Gastroesophageal sphincter (tissue), 4 donors: ENCODE measurements at places on chromosomes 2 and 18.

DNA sequence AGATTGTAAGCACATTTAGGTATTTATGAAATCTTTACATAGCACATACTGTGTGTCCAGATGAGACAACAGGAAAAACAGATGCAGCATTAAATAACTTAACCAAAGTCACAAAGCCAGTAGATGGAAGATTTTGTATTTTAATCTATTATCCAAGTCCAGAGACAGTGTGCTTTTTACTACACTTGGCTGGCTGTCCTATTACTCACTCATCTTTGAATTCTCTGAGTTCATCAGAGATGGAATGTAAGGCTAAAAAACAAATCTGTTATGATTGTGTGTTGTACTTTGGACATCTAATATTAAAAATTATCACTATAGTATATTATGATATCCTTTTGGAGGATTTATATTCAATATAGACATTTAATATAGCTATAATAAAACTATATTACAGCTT lies 1189.4 kb downstream of the DSC3 start:
- no peak for ATAC-seq
- H3K4me1 ChIP-seq, result no peaks in the 10 kb centered on the region
- no peak overlapping the region for H3K4me3 ChIP-seq
- H3K27me3 ChIP-seq, result no peaks in the 10 kb centered on the region
- H3K27ac ChIP-seq, result no peak overlapping the region

DNA sequence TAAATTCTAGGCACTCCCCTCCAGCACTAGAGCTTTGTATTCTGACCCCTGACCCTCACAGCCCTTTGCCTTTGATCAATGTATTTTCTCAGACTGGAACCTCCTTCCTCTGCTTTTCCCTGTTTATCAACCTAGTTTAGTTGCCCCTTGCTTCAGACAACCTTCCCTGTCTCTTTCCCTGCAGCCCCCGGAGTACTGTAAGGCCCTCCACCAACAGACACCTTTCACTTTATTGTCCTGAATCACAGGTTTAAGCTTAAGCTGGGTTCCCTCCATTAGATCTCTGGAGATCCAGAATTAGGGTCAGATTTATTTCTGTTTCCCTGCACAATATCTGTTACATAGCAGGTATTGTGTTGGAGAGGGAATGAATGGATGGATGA lies 140.2 kb downstream of the DDX1 start:
- no peak overlapping the region for H3K4me3 ChIP-seq
- no peaks in the 10 kb centered on the region for H3K27me3 ChIP-seq
- no peak overlapping the region for H3K27ac ChIP-seq
- no peaks in the 10 kb centered on the region for H3K4me1 ChIP-seq

DNA sequence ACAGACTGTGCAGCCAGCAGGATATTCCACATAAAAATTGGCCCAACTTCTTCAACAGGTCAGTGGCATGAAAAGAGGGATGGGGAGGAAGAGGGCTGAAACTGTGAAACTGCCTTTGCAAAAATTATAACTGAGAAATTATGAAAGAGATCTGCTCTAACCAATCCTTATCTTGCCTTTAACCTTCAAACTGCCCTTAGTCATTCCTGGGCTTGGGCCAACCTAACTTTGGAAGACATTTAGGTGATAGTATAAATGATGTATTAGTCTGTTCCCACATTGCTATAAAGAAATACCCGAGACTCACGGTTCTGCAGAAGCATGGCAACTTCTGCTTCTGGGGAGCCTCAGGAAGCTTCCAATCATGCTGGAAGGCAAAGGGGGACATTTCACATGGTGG lies 74.5 kb downstream of the RPL31 start:
- H3K27ac ChIP-seq, result no peak overlapping the region
- no peak overlapping the region for H3K4me3 ChIP-seq
- no peaks in the 10 kb centered on the region for H3K4me1 ChIP-seq
- H3K36me3 ChIP-seq, result no peaks in the 10 kb centered on the region

DNA sequence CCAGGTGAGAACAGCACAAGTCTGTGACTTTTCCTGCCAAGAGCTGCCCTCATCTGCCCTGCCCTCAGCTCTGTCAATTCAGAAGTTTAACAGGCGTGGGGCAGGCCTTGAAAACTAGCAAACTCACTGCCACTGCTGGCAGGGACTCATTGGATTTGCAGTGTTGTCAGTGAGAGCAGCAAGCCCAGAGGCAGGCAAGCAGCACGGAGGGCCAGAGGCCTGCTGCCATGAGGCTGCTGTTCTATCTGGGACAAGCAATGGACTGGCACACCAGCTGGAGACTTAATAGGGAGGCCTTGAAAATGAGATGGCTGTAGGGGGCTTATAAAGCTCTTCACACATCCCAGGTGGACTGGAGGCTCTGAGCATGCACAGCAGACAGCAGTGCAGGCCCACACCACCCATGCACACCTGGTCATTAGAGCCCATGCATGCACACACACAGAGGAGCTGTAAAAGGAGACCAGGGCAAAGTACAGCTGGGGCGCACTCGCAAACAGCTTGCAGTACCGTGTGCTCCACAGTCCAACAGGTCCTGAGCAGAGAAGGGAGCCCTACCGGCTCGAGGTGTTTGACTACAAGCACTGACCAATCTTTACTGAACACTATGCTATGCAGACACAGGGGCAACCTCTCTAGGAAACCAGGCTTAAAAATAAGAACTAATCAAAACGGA lies 28.7 kb downstream of the MGAT4A start:
- peak; percentile 26 for ATAC-seq
- no peaks in the 10 kb centered on the region for H3K36me3 ChIP-seq
- H3K4me1 ChIP-seq, result peaks cover 13% of the 10 kb centered on the region
- peak overlapping the region; percentile 3 for H3K4me3 ChIP-seq

DNA sequence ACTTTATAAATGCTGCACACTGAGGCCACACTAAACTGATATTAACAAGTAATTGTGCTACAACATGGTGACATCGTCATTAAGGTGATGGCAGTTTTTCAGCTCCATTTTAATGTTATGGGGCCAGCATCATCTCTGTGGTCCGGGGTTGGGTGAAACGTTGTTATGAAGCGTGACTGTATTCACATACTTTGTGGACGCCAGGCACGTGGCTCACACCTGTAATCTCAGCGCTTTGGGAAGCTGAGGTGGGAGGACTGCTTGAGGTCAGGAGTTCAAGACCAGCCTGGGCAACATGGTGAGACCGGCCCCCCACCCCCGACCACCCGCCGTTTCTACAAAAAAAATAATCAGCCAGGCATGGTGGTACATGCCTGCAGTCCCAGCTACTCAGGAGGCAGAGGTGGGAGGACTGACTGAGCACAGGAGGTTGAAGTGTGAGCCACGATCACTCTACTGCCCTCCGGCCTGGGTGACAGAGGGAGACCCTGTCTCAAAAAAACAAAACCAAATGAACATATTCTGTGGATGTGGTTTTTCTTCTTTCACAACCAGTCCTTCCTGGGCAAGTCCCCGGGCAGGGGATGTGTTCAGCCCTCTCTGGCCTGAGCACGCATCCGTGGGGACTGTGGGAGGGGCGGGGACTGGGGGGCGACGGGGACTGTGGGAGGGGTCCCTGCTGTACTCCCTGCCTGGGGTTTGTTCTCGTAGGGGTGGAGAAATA lies 12.9 kb upstream of the GAL3ST2 start:
- H3K4me1 ChIP-seq, result no peaks in the 10 kb centered on the region
- H3K36me3 ChIP-seq, result peaks cover 71% of the 10 kb centered on the region
- no peak for ATAC-seq
- no peak overlapping the region for H3K27ac ChIP-seq
- no peak overlapping the region for H3K4me3 ChIP-seq

GRCh38 chr18:50135903-50136302 lies 59.0 kb downstream of the MYO5B start:
- peaks cover 11% of the 10 kb centered on the region for H3K27me3 ChIP-seq
- no peak overlapping the region for H3K4me3 ChIP-seq
- no peaks in the 10 kb centered on the region for H3K4me1 ChIP-seq
- ATAC-seq, result no peak
- H3K27ac ChIP-seq, result no peak overlapping the region

- H3K36me3 ChIP-seq, result no peaks in the 10 kb centered on the region
- H3K27me3 ChIP-seq, result no peaks in the 10 kb centered on the region
- H3K4me3 ChIP-seq, result no peak overlapping the region
- peaks cover 8% of the 10 kb centered on the region for H3K4me1 ChIP-seq
- no peak for ATAC-seq
These were observed 16.2 kb downstream of the ATF2 start for GRCh38 chr2:175151791-175152190.

- H3K27me3 ChIP-seq, result peaks cover 88% of the 10 kb centered on the region
- H3K4me1 ChIP-seq, result peaks cover 8% of the 10 kb centered on the region
- ATAC-seq, result no peak
- no peaks in the 10 kb centered on the region for H3K36me3 ChIP-seq
These were observed 166.9 kb downstream of the MSH2 start for GRCh38 chr2:47569658-47570475.

DNA sequence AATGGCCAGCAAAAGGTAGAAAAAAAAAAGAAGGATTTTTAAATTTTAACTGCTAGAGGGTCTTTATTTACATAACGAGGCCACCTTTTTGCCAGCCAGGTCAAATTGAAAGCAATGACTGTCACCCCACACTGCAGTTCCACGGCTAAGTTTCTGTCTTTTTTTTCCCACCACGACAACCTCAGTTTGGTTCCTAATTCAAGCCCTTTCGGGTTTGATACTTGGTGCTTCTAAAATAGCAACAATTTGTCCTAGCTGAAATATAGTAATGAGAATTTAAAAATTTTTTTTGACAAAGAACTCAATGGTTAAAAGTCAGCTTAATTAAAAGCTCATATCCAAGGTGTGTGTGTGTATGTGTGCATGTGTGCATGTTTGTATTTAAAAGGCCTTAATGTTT lies 16.4 kb upstream of the NMS start:
- H3K4me3 ChIP-seq, result no peak overlapping the region
- H3K27me3 ChIP-seq, result no peaks in the 10 kb centered on the region
- no peak overlapping the region for H3K27ac ChIP-seq
- no peak for ATAC-seq

DNA sequence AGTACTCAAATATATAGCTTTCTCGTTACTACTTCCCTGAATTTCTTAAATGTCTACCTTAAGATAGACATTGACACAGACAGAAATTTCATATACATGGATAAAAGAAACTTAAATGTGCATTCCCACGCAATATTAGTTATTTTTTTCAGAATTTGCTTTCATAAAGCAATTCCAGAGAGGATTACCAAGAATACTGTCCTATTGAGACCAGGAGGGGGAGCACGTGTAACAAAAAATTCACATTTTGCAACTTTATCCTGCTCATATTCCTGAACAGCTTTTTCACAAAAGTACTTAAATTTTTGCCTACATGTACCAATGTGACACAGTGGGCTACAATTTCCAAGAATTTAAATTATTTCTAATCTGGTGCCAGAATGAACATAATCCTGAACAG lies 30.7 kb upstream of the ERCC3 start:
- no peaks in the 10 kb centered on the region for H3K36me3 ChIP-seq
- no peaks in the 10 kb centered on the region for H3K27me3 ChIP-seq
- H3K27ac ChIP-seq, result no peak overlapping the region
- peaks cover 11% of the 10 kb centered on the region for H3K4me1 ChIP-seq
